ENCODE measurements at places on chromosomes 16 and 17.

DNA sequence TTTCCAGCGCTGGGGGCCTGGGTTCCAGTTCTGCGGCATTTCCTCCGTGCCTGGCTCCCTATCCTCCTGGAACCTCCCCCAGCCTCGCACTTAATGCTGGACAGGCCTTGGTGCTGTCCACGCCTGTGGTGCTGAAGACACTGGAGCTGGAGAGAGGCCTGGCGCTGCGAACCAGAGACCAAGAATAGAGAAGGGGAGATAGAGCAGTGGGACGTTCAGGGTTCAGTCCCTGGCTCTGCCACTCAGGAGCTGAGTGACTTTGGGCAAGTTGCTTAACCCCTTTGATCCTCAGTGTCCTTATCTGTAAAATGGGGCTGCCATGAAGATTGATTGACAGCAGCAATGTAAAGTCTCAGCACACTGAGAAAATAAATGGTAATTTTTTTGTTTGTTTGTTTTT, 11.9 kb downstream of the SBK1 start:
- DNase-seq = no peak

DNA sequence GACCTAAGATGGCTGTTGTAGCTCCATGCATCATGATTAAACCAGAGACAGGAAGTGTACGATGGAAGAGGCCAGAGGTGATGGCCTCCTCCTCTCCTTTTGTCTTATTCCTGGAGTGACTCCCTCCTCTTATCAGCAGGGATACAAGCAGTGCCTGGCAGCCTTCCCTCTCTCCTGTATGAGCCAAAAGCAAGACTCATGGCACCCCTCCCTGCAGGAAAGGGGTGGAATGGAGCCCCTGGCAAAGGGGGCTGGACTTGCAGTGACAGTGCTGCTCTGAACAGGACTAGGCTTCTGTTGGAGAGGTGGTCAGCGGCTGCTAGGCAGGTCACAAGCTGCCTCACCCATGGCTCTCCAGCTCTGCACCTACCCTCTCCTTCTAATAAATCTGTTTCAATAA, 8.4 kb downstream of the TXNL4B start:
- DNase-seq = no peak

GRCh38 chr17:63533433-63534077, 10.4 kb downstream of the KCNH6 start:
- DNase-seq = no peak

GRCh38 chr17:9151091-9151490, 129.8 kb downstream of the NTN1 start:
- no peak for DNase-seq

DNA sequence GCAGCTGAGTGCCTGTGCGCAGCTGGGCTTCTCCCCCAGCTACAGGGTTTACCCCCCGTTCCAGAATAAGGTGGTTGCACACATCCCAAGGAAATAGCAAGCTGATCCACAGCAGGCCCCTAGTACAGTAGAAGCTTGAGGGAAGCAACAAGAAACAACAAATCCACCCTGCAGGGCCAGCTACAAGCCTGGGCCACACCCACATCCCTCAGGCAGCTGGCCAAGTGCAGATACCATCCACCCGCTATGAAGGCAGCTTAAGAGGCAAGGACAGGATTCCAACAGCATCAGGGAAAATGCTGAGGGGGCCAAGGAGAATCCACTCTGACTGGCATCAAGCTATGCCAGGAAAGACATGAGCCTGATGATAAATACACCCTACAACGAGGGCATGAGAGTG, 66.9 kb upstream of the RCVRN start:
- DNase-seq = no peak

DNA sequence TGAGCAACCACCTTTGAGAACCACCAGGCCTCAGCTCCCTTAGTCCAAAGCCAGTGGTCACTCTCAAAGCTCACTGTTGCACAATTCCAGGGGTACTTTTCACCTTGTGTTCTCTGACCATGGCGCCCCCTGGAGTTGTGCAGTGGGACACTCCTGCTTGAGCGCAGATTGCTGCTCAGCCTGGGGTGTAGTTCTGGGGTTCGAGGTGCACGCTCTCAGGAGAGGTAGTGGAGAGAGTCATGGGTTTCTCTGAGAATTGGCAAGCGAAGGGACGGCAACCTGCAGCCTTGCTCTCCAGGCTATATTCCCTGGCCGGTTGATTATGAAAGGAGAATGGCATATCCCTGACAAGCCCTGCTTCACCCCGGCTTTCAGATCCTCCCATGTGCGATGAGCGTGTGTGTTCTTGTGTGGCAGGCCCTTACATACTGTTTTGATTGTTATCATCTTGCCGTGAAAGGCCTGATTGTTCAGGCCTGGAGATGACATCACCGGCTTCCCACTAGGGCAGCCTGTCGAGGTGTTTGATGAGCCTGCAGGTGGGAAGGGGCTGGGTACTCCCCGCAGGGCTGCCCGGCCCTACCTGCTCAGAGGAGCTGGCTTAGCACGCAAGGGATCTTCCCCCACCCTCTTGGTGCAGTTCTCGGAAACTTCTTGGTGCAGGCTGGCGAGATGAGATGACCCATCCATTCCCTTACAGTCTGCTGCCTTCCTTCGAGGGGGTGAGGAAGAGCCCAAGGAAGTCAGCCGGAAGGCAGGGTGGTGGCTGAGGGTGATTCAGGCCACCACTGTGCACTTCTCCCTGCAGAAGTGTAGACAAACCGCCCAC, 431.2 kb downstream of the SLC39A11 start:
- no peak for DNase-seq
